Ureter (tissue), 1 donor: ENCODE measurements at places on chromosomes 3 and 15. TPM values are rescaled to one million over a fixed set of nuclear protein-coding genes. Genes with fewer than 3 reads are reported as not detected.
A peak's percentile ranks its signal among the peaks of the same experiment; 100 is the strongest.

- peak; percentile 63 for DNase-seq
Measured at GRCh38 chr15:33068007-33068481, 126.5 kb downstream of the FMN1 start.

DNA sequence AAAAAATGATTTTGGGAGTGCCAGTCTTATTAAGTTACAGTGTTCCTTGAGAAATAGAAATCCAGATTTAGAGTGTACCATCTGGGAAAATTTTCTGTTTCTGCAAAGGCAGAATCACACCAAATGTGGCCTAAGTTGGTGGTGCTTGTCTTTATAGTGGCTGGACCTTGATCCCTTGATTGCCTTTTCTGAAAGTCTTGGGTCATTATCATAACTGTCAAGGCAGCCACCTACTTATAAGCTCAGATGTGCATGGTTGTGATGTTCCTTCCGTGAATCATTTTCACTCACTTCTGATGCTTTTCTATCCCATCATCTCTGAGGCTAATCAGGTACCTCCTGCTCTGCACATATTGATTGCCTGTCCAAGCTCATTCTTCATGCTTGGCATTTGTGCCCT, 20.1 kb downstream of the CMSS1 start:
- no peak for DNase-seq

GRCh38 chr3:52167240-52167639, 13.0 kb upstream of the POC1A start:
- DNase-seq, result no peak

GRCh38 chr15:61742591-61742990, 317.7 kb downstream of the VPS13C start:
- DNase-seq, result no peak

- peak; percentile 78 for DNase-seq
Measured at GRCh38 chr3:42831321-42831713, 22.1 kb downstream of the ACKR2 start.

Gene TBL1XR1
- total RNA-seq, result 181 TPM

GRCh38 chr3:117133066-117133465, 423.5 kb downstream of the TUSC7 start:
- no peak for DNase-seq

GRCh38 chr3:185216607-185216958, 37.3 kb downstream of the EHHADH start:
- no peak for DNase-seq

GRCh38 chr3:46649436-46649835, 37.1 kb downstream of the FAM240A start:
- DNase-seq, result no peak

Gene ANAPC13
- 50.9 TPM for total RNA-seq

Gene HTR3E
- not detected for total RNA-seq

- DNase-seq, result peak; percentile 56
Measured at GRCh38 chr3:42090973-42091731, at the start of gene TRAK1. TSS of gene TRAK1 (plus strand) at chr3:42091357. CDS start at chr3:42091470, 113 bp downstream.

GRCh38 chr3:62373714-62374333, 474 bp upstream of the FEZF2 start:
- DNase-seq, result no peak

DNA sequence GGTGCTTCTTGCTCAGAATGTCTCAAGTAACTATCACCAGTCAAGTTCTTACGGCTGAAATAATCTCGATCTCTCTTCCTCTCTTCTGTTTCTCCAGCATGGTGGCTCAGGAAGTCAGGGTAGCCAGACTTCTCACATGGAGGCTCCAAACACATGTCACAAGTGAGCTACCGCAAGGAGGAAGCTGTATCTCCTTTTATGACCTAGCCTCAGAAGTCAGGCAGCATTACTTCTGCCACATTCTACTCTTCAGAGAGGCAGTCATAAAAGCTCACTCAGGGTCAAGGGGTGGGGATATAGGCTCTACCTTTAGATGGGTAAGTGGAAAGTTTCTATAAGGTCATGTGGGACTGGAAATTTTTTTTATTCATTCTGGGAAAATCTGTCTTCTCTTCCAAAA, 86.6 kb upstream of the NEO1 start:
- no peak for DNase-seq

Gene CORO2B
- total RNA-seq, result 5.4 TPM

DNA sequence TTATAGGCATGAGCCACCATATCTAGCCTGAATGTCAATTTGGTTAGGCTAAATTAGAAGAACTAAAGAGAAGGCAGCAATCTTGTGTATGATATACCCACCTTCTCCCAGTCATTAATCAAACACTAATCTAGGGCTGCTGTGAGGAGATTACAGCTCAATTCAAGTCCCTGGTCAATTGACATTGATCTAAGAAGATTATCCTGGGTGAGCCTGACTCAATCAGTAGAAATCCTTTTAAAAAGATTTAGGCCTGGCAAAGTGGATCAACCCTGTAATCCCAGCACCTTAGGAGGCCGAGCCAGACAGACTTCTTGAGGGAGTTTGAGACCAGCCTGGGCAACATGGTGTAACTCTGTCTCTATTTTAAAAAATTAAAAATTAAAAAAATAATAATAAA, 2.5 kb upstream of the DNAH12 start:
- DNase-seq, result no peak

DNA sequence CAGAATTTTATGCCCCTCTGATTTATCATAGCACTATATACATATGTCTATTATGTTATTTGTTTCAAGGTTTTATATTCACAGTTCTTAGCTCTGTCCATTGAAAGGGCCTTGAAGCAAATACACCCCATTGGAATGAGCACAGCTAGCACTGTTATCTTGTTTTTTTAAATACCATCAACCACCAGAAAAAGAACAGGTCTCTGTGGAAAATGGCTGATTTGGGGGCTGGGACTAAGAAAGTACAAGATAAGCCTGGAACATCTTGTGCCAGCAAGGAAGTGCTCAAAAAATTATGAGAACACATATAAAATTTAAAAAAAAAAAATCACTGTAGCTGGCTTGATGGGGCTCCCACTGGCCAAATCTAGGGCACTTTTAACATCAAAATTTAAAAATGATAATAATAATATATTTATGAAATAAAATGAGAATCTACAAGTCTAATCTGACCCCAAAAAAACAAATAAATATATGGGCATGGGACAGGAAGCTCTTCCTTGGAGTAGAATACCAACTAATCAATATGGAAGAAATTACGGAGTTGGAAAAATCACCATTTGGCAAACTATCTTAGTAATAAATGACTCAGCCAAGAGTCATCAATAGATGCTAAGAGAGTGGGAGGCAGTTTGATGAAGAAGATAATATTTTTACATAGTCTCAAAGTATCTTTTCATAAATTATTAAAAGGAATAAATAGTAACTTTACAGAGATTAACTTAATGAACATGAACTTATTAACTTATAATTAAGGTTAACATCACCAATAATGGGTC, 20.5 kb downstream of the IFT80 start:
- no peak for DNase-seq

Gene KAT2B
- total RNA-seq, result 40.2 TPM

DNA sequence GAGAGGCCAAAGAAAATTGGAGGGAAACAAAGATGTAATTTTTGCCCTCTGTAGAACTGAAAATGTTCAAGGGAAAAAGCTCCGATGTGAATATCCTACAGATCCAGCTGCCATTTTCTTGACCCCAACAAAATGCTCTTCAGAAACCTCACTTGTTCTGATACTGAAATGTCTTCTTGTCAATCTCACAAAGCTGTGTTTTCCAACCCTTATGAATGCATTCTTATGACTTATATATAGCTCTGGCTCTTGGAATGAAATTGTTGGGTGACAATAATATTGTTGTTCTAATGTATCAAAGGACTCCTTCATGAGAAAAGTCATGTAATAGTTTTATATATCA, 157.1 kb upstream of the TGFBR2 start:
- DNase-seq, result no peak

GRCh38 chr3:51389423-51390183, 1.5 kb upstream of the RBM15B start:
- peak; percentile 46 for DNase-seq

- DNase-seq, result no peak
Measured at GRCh38 chr15:30824518-30825195, 79.1 kb upstream of the FAN1 start.

- no peak for DNase-seq
Measured at GRCh38 chr3:8635125-8635524, 9.5 kb downstream of the SSUH2 start.

- DNase-seq, result no peak
Measured at GRCh38 chr3:44223299-44223698, 18.4 kb upstream of the TOPAZ1 start.

DNA sequence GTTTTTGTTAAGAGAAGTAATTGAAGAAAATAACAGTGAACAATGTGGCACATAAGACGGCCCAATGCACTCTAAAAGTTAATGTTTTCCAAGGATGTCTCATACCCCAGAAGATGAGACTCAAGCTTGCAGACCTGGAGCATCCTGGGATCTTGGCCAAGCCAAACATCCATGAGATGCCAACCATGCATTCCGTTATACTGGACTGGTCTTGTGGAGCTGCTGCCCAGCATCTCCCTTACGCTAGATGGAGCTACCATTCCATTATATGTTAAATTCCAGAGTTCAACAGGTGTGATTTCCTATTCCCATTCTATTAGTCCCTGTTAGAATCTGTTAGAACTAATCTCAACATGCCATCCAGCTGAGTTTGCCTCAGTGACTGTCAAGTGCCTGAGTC, 181.8 kb downstream of the PDCD6IP start:
- no peak for DNase-seq

GRCh38 chr3:170240671-170241070, 18.4 kb downstream of the PRKCI start:
- DNase-seq, result no peak

- DNase-seq, result no peak
Measured at GRCh38 chr3:130950641-130951040, 56.8 kb downstream of the ATP2C1 start.

DNA sequence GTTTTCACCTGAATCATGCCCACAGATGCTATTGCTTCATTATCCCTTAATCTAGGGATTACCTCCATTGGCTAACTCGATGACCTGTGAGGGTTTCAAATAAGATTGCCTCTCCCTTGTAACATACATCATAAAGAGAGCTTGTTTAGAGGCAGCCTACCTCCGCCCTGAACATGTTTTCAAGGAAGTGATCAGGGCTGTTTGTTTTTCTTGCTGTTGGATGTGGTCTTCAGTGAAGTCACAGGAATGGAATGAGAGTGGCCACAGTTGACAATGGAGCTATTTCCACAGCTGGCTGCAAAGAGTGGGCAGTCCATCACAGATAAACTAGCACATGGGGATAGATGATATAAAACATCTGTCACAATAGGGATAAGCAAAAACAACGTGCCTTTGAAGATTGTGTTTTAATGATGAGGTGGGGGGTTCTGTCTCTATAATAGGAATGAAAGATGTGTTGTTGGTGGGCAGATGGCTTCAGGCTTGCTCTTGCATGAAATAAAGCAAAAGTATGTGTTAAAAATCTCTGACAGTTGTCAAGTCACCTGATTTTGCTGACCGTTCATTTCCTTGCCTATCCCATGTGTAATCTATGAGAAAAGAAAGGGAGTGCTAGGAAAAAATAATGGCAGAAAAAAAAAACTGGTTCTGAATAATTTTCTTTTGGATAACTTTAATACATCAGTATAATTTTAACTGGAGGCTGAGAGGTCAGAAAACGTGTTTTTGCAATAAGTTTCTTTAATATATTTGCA, 642.3 kb downstream of the RBMS3 start:
- no peak for DNase-seq

Gene MYO9A
- 73.4 TPM for total RNA-seq

Gene CRBN
- total RNA-seq, result 51.9 TPM

- no peak for DNase-seq
Measured at GRCh38 chr3:45896956-45897355, 10.6 kb downstream of the CCR9 start.

DNA sequence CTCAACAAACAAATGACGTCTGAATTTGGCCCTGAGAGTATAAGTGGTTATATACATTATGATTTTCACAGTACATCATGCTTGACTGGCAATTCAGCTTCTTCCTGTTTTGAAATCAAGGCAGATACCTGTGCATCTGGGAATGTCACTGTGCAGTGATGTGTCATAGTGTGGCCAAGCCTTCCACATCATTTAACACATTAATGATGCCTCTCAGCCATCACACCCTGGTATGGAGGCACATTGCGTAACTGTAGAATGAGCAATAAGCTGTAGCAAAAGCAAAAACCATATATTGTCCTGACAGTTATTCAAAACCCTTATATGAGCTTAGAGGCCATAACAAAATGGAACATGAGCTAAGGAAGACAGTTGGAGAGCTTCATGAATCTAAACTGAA, 246.0 kb downstream of the EPHA3 start:
- DNase-seq, result no peak

DNA sequence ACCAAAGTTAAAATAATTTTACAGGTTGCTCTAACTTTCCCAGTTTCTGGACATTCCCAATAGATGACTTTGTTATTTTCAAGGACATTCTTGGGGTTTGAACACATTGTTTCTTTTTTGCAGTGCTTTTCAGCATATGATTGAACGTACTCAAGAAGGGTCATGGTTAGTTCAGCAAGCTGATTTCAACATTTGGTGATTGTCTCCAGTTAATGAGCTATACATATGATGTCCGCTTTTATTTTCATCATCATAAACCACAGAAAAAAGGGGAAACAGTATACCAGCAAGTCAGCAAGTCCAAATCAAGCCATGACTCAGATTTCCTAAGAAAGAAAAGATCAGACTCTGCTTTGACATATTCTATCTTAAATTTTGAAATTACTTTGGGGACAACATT, 69.4 kb downstream of the B3GALNT1 start:
- no peak for DNase-seq

DNA sequence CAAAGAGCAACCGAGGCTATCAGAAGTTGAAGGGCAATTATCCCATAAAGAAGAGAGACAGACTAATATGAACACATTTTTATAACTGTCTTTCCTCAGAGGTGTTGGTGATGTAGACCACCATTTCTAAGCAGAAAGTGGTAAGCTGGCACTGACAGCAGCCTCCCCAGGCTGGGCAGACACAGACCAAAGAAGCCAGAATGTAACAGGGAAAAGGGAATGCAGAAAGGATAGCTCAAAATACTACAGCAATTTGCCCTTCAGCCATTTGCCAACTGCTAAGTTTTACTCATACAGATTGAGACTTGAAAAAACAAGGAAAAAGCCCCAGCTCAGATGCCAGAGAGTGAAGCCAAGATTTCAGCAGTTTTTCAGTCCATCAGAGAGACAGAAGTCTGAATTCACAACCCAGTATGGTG, 73.5 kb upstream of the ABI3BP start:
- no peak for DNase-seq

DNA sequence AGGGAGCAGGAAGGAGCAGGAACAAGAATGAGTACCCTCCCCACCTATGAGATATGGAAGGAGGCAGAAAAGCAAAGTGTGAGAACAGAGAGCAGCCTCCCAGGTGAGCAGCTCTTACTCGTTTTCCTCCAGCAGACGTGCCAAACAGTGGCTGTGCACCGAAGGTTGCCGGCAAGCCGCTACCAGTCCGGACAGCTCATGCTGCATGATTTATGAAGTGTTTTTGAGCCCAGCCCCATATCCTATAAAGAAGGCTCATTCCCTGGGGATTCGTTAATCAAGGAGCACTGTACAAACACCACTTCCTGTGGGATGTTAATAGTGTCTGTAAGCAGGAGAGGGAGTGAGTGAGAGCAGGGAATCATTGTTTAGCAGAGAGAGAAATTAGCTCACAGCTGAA, 118.3 kb upstream of the FOXB1 start:
- no peak for DNase-seq

Gene MINDY2
- 41.6 TPM for total RNA-seq

- DNase-seq, result no peak
Measured at GRCh38 chr3:121663171-121663847, 2.6 kb upstream of the HCLS1 start.

Gene GOLGA6L7
- not detected for total RNA-seq

GRCh38 chr3:22241110-22241509, 490.1 kb upstream of the ZNF385D start:
- DNase-seq, result no peak

GRCh38 chr3:30538791-30539190, 67.6 kb upstream of the TGFBR2 start:
- no peak for DNase-seq
